Activated T-cell treated with anti-CD3 and anti-CD28 coated beads for 24 hours (primary cell): ENCODE measurements at places on chromosomes 5 and 9.

GRCh38 chr5:171849585-171850323 is 64.1 kb downstream of the SMIM23 start:
- no peak for DNase-seq

- no peak for DNase-seq
Observed at GRCh38 chr5:159945359-159945758, 29.1 kb downstream of the ADRA1B start.

DNA sequence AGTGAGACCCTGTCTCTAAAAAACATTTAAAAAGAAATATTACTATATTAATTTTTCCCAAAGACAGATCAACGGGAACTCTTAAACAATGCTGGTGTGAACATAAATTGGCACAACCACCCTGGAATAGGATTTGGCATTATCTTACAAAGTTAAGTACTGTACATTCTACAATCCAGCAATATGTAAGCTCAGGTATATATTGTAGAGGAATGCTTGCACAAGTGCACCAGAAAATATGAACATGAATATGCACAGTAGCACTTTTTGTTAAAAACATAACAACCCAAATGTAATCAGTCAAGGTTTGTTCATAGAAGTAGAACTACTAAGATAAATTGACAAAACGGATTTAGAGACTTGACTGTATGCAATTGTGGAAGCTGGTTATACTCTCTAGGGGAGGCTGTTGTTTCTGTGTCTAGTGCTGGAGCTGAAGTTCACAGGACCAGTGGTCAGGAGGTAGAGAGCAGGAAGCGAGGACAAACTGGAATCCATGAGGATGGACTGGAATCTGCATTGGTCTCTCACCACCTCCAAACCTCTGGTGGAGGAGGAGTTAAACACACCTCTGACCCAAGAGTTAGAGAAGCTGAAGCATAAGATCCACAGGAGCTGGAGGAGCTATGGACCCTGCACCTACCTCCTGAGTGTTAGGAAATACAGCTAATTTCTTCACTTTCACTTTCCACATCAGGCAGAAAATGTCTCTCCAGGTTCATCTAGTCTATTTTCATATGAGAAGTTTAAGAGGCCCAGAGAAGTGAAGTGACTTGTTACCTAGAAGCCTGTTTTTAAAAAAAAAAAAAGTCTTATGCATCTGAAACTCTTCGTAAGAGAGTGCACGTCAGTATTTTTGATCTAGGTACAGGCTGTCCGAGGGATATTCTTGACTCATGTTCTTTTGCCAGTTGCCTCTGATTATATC is 20.3 kb upstream of the RIC1 start:
- no peak for DNase-seq

- no peak for DNase-seq
Observed at GRCh38 chr9:103168254-103168653, 173.1 kb downstream of the CYLC2 start.

- no peak for DNase-seq
Observed at GRCh38 chr9:5917888-5918287, 27.2 kb downstream of the MLANA start.

DNA sequence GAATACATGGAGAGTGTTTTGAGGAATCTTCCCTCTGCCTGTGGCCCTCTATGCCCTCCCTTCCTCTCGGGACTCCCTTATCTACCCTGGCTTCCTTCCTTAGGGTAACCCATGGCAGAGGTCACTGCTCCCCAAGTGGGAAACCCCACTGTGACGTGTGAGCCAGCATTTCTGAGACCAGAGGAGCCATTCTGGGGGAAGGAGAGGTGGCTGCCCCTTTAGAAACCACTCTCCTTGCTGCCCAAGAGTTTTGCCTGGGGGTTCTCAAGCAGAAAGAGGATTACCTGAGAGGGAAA is 23.1 kb downstream of the CCNJL start:
- DNase-seq, result no peak

GRCh38 chr9:99825172-99826046 is 3.7 kb downstream of the NR4A3 start:
- DNase-seq, result no peak

DNA sequence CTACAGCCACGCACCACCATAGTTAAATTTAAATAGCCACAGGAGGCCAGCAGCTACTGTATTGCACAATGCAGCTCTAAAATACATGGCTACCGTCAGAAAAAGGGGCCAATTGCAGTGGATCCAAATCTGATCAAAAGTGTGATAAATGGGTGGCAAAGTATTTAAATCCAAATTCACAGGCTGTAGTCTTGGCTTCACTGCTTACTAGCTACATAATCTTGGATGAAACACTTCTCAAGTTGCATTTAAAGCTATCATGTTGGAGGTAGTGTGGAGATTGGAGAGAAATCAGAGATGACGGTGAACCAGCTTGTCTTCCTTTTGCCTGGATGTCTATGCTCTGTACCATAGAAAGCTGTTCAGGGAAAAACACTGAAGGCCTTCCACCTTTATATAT is 24.0 kb upstream of the SLC44A1 start:
- no peak for DNase-seq

DNA sequence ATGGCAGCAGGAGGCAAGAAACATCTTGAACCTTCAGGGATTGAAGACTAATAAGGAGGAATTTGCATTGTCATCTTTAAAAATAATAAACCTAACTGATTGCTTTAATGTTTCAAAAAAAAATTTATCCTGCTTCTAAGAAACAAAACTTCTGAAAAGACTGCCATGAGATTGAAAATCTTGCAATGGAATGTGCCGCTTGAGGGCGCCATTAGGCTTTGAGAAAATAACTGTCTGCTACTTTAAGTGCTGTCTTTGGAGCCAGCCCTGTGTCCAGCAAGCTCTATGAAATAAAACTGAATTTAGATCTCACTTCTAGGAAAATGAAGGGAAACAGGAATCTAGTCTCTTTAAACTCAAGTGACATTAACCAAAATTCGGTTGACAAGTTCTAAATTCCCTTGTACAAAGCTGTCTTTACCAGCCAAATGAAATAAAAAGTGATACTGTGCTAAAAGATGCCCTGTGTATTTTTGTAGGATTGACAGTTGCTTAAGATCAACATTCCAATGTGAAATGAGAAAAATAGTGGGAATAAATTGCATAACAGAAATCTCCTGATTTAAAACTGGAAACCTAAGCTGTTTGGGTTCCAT is 79.4 kb downstream of the ESM1 start:
- peak; percentile 58 for DNase-seq

GRCh38 chr5:80707645-80708044 is 52.9 kb upstream of the DHFR start:
- no peak for DNase-seq

DNA sequence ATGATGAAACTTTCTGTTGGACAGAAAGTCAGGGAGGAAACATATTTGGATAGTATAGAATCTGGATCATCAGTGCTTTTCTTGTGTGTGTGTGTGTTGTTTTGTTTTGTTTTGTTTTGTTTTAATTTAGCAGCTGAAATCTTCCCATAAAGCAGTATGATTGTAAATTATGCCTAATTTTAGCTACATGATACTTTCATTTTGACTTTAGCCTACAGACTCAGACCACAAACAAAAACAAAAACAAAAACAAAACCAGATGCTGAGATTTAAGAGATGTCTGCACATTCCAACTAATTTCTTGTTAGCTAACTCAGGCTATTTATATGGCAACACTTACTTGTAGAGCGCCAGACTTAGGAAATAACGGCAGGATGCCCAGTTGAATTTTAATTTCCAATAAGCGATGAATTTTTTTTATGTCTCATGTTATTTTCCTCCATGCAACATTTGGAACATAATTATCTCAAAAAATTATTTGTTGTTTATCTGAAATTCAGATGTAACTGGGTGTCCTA is 119.5 kb upstream of the TRPC7 start:
- no peak for DNase-seq

- no peak for DNase-seq
Observed at GRCh38 chr5:147431586-147431985, 78.3 kb downstream of the DPYSL3 start.

DNA sequence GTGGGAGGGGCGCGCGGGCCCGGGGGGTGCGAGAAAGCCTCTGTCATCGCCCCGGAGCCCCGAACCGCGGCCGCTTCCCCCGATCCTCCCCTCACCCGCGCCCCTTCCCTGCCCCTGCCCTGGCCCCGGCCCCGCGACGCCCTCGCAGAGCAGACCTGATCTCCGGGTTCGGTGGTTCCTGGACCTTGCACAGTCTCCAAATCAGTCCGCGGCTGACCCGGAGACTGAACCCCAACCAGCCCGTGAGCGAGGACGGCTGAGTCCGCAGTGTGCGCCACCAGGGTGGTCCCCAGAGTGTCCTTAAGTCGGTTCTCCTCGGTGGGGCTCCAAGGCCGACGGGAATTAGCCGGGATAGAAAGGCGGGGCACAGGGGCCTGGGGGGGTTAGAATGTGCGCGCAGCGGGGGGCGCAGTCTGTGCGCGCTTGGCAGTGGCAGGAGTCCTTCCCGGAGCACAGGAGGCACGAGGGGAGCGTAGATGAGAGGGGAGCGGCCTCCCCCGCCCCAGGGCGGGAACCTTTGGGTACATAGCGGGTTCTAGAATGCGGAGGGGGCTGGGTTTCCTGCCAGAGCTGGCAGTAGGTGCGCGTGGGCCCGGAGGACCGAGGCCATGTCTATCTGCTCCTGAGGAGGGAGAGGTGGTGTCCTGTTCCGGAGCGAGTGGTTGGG is 779 bp downstream of the PKN3 start:
- DNase-seq, result no peak

DNA sequence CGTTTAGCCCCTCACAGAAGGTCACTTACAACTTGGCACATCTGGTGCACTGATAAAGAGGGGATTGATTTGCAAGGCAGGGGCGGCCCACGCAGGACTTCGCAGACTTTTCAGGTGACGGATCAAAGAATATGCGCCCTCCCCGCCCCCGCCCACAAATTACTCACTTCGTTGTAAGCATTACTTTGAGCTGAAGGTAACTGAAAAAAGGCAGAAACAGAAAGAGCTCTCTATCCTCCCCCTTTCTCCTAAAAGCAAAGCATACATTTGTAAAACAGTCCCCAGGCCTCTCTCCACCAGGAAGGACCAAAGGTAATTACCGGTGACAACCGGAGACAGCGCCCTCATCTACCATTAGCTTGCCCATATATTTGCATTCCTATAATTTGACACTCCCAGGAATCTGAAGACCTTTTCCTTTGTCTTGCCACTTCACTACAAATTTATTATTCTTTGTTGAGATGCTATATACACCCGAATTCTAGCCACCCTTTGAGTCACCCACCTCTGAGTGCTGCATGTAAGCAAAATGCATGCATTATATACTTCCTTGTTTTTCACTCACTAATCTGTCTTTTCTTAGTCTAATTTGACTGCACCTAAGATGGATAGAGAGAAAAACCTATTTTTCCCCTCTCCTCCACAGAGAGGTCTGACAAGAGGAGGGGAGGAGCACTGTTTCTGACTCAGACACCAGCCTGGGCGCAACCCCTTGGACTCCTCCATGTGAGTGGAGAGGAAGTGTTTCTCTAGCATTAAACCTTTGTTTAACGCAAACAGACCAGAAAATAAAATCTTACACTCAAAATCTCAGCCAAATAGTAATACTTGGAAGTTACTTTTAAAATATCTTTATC is 74.7 kb upstream of the SPIN1 start:
- DNase-seq, result peak; percentile 32

DNA sequence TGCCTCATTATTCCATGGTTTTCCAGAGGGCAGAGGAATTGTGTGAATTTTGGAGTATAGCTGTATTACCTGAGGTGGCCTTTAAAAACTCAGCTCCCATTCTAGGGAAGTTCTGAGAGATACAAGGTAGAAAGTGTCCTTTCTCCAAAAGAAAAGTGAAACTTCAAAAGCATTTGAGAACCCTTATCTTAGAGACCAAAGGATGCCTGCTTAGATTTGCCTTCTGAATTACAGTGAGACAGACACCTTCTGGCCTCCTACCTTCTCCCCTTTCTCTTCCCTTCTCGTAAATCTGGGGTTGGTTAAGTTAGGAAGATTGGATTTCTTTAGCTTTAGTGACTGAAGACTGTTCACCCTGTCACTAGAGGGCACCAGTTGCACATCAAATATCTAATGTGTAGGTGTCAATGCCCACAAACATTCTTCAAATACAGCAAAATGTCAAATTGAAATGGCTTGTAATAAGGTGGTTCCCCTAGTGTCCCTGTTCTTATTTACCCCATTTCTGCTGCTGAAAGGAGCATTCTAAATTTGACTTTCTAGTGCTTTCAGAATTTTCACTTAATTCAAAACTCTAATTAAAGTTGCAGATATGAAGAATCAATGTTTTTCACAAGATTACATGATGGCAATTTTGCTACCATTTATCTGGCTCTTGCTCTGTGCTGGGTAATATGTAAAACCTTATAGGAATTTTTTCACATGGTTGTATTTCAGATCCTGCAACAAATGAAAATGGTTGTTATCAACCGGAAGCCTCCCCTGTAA is 46.7 kb downstream of the PRRC1 start:
- DNase-seq, result peak; percentile 41

- no peak for DNase-seq
Observed at GRCh38 chr5:7756453-7756852, 94.5 kb downstream of the CFAP90 start.

DNA sequence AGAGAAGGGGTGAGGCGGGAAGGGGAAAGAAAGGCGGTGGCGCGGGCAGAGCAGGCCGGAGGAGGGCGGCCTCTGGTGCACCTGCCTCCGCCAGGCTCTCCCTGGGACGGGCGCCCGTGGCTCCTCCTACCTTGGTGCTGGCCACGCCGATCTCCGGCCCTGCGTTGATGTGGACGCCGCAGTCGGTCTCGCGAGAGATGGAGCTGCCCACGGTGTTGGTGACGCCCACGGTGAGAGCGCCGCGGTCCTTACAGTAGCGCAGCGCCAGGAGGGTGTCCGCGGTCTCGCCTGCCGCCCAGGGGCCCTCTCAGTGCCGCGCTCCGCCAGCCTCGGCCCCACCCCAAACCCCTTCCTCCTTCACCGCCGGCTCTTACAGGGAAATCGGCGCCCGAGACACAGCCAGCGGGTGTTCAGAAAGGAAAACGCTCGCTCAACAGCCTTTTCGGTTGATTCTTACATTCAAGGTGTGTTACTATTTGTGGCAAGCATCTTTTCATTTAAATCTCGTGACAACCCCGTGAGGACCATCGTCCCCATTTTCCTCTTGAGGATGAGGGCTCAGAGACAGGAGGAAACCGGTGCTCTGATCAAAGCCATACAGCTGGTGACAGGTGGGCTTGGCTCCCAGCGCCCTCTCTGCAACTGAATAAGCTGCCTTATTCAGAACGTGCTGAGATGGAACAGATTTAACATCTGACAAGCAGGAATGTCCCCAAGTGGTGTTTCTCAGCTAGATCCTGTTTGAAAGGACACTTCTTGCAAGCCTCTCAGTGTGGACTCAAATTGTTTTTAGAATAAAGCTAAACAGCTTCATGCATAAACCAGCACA is 22.0 kb upstream of the MAPK9 start:
- DNase-seq, result peak; percentile 63

DNA sequence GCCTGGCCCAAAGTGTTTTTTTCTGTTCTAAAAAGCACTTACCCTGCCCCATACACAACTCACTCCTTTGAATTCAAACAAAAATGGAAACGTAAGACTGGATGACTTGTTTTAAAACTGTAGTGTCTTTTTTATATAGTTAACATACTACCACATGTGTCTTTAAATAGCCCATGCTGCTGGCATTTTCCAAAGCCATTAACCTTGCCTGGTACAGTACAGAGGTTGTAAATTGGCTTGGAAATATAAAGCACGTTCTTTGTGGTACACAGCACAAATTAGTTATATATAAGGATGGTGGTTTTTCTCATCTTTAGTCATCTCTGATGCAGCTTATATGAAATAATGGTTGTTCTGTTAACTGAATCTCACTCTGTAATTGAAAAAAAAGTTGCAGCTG is 519.7 kb upstream of the ZNF608 start:
- DNase-seq, result no peak

- DNase-seq, result no peak
Observed at GRCh38 chr5:134003064-134003816, 1.5 kb downstream of the VDAC1 start.

GRCh38 chr9:114387680-114388356 is at the start of gene AKNA:
Gene AKNA, minus strand, starts transcription at chr9:114387982. Its CDS starts 6,649 bp downstream, at chr9:114381333.
- peak; percentile 75 for DNase-seq
